SK-N-SH (cell line): ENCODE measurements at places on chromosomes 12 and 14.

DNA sequence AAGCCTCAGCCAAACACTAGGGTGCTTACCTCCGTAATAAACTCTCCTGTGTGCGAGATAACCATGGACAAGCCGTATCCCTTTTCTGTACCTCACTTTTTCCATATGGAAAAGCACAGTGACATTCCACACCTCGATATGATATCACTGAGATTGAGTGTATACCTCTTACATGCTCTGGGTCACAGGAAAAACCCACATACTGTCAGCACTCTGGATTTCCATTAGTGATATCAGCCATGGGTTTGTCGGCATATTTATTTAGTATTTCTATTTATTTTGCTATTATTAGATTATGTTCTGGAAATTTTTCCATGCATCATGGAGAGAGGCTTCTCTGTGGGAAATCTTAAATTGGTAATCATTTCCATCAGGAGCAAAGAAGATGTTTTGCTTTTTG lies 28.0 kb upstream of the DAAM1 start:
- no peak for DNase-seq

- no peak for DNase-seq
Observed at GRCh38 chr14:71212093-71212492, 304.8 kb downstream of the PCNX1 start.

DNA sequence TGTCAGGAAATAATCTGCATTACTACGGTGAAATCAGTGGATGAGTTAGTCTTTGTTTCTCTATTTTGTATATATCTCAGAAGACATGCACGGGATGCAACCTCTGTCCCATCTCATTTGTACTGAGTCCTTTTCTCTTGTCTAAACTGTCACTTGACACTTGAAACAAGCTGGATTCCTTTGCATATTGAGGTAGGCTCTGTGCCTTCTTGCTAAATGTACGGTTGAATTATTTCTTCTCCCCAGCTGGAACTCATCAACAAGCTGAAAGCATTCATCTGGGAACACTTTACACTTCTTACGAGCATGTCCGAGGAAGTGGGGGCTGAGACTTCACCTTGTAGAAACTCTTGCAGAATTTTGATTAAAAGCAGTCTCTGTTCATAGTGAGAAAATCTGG lies 119.5 kb downstream of the VEZT start:
- no peak for DNase-seq

DNA sequence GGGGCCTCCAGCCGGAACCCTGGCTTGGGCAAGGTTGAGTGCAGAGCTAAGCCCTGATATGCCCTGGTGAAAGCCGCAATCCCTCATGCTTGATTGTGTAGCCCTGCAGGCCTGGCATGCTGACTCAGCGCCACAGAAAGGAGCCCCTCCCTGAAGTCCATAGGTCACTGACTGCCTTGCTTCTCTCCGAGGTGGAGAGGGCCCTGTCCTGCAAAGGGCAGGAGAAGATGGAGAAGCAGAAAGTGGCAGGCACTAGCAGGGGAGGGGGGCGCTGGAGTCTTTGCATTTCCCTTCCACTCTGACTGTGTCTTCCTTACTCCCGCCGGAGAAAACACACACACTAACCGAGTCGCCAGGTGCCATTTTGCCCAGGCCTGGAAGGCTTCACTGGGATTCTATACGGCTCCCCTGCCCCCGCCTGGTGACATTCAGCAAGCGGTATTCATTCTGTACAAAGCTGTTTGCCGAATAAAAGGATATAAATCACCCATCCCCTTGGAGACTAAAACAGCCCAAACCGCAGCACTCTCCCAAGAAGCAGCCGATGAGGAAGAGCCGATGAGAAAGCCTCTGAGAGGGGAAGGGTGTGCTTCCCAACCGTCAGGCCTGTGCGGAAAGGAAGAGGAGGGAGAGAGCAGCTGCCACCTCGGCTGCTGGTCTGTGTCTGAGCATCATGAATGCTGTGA lies 69.8 kb downstream of the SLC6A12 start:
- no peak for DNase-seq

DNA sequence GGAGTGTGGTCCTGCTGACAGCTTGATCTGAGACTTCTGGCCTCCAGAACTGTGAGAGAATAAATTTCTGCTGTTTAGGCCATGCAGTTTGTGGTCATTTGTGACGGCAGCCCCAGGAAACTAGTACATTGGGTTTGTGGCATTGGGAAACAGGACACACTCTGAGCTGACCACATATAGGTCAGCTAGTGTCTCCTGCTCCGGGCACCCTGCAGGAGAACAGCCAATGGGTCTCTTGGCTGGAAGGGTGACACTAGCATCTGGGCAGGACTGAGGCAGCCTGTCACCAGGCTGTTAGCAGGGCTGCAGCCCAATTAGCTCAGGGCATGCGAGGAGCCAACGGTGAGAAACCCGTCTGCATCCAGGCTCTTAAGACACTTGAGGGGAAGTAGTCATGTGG lies 83.2 kb downstream of the PITPNM2 start:
- no peak for DNase-seq

DNA sequence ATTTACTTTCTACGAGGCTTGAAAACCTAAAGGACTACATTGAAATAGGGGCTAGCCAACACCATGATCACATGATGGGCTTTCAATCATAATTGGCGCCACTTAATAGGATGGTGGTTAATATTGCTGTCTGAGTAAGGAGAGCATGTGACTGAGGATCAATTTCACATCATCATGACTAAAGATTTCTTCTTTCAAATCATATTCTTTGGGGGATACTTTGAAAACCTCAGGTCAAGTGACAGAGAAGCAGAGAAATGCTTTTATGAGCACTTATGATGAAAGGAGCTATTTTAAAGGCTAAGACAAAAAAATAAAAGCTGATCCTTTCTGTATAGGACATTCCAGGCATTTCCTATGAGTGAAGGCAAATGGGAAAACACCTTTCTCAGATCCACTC lies 42.9 kb upstream of the KRAS start:
- DNase-seq: no peak

- no peak for DNase-seq
Observed at GRCh38 chr12:49309386-49309785, 13.7 kb upstream of the TROAP start.

DNA sequence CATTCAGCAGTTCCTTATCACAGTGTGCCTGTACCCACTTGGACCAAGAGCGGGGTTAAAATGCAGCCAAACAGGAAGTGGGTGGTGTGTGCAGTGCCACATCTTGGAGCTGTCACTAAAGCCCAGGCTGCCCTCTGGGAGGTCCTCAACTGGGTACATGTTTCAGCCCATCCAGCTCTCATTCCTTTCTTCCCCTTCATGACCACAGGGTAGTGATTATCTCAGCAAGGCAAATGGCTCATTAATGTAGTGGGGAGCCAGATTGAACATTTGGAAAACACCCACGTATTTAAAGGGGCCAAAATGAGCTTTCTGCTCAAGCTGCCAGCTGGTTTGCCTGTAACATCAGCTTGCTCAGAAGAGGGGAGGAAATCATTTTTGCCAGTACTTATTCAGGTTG lies 210.8 kb upstream of the BTG1 start:
- no peak for DNase-seq

- no peak for DNase-seq
Observed at GRCh38 chr14:31660191-31660590, 99.0 kb downstream of the NUBPL start.

DNA sequence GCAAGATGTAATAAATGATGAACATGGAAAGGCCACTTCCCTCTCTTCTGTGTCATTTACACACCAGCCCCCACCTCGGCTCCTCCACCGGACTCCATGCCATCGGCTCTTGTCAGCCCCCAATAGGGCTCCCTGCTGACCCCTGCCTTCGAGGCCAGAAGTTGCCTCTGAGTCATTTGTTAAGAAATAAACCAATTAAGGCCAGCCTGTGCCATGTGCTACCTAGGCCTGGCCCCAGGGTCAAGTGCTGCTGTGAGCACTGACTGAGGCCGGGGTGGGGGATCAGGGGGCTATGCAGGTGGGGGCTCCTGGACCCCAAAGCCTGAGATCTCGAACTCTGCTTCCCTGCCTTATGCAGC lies 53.2 kb downstream of the TESC start:
- peak; percentile 73 for DNase-seq

DNA sequence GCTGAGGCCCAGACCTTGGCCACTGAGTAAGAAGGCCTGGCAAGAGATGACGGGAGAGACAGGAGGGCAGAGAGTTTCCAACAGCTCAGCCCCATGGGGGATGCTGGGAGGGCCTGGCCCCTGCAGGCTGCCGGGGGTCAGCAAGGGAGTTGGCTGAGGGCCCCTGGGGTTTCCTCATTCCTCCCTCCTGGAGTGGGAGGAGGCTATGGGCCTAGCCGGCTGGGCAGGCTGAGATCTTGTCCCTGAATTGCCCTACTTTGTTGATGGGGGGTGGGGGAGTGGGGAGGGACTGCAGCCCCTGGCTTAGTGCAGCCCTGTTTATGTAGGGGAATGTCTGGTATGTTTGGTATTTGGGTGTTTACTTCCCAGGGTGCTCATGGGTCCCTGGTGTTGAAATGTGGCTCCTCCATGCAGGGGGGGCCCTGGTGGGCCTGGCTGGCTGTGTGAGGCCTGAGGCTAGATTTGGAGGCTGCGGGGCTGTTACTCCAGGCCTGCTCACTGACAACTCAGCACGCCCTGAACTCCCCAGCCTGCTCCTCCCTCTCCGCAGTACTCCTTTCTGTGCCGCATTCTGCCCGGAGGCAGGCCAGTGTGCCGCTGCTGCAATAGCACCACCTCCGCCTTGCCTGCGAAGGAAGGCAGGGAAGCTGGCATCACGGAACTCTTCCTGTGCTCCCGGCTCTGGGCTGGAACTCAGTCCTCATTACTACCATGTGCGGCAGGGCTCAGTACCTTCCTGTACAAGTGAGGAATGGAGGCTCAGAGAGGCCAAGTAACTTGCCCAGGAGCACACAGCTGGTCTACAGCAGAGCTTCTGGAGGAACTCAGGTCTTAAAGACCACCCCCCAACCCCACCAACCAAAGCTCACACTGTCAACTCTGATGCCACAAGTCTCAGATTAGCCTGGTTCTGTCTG lies 25.3 kb downstream of the JDP2 start:
- peak; percentile 39 for DNase-seq

DNA sequence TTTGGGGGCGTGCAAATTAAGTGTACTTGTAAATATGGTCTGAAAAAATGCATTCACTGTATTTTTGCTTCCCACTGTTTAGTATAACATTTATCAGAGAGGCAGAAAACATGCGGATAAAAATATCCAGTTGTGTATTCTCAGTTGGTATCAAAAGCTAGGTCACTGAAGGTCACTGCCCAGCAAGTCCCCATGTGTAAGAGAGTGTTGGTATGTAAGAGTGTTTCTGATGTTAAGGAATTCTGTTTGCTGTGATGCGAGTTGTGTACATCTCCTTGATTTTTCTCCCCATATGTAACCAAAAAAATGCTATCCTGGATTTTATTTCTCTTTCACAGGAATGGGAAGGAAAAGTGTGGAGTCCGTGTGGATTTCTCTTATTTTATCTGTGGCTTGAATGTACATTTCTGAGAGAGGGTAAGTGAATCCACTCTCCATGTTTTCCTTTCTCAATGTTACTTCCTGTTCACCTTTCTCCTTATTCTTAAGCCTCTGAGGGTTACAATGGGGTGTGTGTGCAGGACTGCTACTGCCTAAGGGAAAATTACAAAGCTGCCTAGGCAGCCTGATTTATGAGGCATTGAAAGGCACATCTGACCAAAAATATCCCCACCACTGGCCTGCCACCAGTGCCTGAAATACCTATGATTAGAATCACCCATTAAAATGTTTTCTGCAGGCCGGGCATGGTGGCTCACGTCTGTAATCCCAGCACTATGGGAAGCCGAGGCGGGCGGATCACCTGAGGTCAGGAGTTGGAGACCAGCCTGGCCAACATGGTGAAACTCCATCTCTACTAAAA lies 97.9 kb upstream of the USP44 start:
- DNase-seq: no peak

GRCh38 chr14:73428353-73428824 lies 30.0 kb downstream of the NUMB start:
- no peak for DNase-seq

DNA sequence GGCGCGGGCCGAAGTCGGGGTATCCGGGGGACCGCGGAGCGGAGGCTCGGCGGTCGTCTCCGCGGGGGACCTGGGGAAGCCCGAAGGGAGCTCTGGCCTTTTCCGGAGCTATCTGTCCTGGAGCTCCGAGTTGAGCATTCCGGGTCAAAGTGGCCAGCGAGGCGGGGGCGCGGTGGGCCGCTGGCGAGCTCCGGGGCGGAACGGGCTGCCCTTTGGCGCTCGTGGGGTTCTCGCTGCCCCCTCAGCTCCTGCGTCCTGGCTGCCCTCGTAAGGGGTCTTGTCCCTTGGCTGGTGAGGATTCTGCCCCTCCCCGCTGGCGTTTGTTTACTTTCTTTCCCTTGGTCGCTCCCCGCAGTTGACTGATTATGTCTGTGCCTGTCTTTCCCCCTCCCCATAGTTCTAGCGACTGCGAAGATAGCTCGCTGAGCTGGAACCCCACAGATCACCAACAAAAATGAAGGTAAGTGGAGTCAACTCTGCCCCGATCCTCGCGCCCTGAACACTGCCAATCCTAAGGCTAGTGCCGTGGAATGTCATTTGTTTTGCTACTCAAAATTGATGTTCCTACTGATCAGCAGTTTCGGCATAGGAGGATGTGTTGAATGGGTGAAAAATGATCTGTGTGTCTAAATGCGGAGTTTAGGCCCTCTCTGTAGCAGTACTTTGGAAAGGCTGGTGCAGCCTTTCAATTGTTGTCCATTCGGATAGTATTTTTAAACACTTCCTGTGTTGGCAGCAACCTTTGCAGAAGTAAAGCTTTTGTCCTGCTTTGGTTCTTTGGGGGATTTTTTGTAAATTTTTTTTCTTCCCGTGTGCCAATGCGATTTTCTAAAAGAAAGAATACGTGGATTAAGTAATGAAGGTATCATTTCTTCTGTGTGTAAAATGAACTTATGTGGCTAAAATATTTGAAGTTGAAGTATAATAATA lies 1.3 kb downstream of the ARID4A start:
- DNase-seq: no peak

- peak; percentile 81 for DNase-seq
Observed at GRCh38 chr12:108846290-108846701, 11.1 kb downstream of the SSH1 start.

DNA sequence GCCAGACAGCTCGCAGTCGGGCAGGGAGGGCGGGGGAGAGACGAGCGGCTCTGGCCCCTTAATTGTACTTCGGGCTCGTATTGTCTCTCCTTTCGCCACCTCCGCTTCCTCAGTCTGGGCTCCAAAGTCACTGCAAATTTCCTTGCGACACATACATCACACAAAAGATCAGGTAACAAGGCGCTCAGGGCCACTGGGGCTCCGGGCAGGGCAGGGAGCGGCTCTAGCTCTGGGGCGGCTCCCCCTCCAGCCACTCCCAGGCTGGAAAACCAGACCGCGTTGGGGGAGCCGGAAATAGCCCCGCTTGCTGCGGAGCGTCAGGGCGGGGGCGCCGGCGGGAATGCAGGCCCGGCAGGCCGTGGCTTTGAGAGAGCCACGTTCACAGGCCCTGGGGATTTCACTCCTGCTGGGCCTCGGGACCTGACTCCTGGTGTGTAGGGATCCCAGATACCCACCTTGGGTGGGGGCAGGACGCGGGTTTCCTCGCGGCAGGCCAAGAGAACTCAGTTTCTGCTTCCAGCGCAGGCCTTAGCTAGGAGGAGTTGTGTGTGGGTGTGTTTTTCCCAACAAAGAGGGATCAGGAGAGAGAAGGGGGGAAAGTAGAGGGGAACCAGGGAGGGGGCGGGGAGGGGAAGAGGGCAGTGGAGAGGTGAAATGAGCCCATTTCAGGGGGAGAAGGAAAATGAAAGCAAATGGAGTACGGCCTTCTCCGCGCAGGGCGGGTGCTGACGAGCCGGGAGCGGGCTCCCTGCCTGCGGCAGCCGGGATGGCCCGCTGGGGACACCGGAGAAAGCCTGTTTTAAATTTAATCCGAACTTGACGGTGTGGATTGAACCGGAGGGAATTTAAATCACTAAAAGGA lies 4.4 kb upstream of the HOXC9 start:
- DNase-seq: peak; percentile 60
